ENCODE measurements at places on chromosomes 3 and 15.

GRCh38 chr3:79236496-79236895 lies 531.3 kb downstream of the ROBO1 start:
- no peak for DNase-seq

GRCh38 chr15:31013863-31014607 lies 22.6 kb upstream of the MTMR10 start:
- DNase-seq = no peak

DNA sequence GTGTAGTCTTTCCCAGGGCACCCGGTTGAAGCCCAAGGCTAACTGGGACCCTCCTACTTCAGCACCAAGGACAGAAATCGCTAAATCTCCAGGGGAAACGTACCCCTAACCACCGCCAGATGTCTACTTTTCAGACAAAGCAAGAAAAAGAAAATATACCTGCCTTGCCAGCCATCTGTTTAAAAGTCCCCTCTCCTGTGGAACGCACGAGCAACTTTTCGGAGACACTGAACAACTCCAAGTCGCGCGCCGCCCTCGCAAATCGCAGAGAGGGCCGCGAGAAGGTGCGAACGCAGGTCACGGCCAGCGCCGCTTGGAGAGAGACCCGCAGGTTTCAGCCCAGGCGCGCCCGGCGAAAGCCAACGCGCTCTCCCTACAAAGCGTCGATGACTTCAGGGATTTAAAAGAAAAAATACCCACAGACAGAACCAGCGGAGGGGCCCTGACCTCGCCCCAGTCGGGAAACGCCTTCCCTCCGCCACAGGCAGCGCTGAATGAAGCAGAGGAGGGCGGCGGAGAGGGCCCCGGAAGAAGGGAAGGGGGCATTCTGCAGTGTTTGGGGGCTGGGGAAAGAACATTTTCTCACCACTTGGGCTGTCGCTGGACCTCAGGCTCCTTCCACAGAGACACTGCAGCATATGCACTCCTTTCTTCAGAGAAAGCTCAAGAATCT lies 213.1 kb downstream of the FGF12 start:
- no peak for DNase-seq

DNA sequence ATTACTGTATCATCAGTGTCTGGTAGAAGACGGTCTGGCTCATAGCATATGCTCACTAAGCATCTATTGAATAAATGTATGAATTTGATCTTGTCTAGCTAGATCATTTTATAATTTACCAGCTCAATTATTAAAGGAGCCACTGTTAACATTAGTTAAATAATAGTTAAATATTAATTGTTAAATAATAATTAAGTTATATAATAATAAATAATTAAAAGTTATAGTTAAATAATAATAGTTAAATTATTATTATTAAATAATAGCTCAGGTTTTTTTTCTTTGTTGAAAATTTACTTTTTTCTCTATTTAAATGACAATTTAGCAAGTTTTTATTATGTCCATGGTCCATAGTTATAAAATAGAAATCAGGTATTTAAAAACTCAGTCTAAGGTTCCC lies 274.4 kb downstream of the OXSM start:
- DNase-seq = no peak

GRCh38 chr3:106794442-106794841 lies 582.8 kb upstream of the CCDC54 start:
- DNase-seq = no peak

- no peak for DNase-seq
Observed at GRCh38 chr15:38374556-38374955, 79.4 kb upstream of the FAM98B start.

DNA sequence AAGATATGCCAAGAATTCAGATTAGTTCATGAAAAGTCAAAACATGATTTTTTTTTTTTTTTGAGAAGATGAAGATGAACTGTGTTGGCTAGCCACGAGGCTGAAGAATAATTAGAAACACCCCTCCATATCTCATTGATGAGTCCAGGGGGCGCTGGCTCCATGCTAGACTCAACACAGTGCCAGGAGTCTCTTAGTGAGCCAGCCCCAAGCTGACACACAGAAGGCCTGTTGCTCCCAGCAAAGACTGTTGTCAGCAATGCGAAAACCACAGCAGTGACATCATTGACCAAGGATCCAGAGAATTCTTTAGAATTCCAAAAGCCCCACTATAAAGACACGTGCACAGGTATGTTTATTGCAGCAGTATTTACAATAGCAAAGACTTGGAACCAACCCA lies 185.2 kb downstream of the ANXA2 start:
- no peak for DNase-seq

DNA sequence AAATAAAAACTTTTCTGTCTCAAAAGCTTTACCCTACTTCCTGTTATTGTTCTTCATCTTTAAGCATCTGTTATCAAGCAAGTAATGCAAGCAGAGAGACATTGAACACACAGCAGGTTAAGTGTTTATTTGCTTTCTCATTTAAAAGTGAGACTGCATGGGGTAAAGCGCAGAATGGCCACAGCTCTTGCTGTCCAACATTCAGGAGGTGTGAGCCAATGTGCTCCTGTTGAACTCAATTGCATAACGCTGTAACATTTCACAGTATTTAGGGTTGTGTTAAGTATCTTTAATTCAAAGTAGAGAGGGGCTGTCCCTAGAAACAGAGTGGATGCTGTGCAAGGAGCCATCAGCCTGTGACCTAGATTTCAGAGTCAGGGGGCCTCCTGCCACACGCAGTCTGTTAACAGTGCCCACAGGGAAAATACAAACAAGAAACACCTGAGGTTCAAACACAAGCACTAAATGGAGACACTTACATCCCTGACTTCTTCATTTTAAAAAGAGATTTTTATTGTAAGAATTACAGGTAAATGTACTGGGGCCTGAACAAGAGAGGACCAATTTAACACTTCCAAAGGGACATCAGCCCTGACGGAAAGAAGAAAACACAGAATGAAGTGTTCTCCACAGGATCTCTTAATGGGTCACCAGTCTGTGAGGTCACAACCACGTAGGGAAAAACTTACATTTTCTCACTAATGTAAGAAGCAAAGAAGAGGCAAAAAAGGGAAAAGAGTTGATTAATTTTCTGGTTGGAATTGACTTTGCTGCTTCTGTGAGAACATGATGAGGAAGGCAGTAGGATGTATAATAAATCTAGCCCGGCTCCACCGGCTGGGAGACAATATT lies 815.1 kb downstream of the VGLL3 start:
- DNase-seq = no peak

Measured in stimulated activated effector memory CD8-positive, alpha-beta T cell treated with anti-CD3 and anti-CD28 coated beads, Interleukin-12 subunit alpha, Interleukin-12 subunit beta, amount 100 ng/mL, for 72 hours (primary cell).